ENCODE measurements at places on chromosomes 13 and 19. TPM values are rescaled to one million over a fixed set of nuclear protein-coding genes. Genes with fewer than 3 reads are reported as not detected.

DNA sequence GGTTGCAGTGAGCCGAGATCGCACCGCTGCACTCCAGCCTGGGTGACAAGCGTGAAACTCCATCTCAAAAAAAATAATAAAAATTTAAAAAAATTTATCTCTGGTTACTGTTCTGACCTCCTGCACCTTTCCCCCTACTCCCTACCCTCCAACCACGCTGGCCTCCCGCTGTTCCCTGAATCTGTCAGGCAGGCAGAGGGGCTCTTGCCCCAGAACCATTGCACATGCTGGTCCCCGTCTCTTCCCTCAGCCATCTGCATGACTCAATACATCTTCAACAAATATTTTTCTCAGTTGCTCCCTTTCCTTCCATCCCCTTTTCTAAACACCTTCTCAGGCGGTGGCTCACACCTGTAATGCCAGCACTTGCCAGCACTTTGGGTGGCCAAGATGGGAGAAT is 1.1 kb upstream of the FAM187B start:
- DNase-seq = no peak

GRCh38 chr19:4361152-4362046 is 18.0 kb downstream of the MPND start:
- peak; percentile 39 for DNase-seq

- no peak for DNase-seq
Observed at GRCh38 chr13:66339214-66339613, 890.9 kb downstream of the PCDH9 start.

SMAD9 gene
- total RNA-seq = 1.6 TPM

DNA sequence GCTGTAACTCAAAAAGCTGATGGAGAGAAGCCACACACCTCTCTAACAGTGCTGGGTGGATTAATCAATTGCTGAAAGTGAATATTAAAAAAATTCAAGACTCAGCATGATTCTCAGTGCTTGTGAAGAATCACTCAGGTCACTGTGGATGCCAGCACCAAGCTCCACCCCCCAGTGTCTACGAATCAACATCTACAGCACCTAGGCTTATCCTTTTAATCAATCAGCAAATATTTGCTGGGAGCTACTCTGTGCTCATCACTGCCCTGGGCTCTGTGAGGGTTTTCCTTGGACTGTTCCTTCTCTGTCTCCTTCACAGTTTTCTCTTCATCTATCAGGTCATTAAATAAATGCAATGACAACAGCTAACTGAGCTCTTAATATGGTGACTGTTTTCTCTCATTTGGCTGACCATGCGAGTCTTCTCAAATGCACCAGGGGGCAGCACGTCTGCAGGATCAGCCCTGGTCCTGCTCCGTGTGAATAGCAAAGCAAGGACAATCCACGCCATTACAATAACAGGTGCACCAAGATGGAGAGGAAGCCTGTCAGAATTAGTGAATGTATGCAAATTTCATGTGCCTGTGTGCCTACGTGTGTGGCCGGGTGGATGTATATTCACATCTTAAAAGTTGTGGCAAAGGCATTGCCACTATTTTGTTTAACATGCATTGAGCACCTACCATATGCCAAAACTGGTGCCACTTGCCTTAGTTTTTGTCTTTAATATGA is 14.6 kb upstream of the C13orf42 start:
- DNase-seq = peak; percentile 85

MED16 gene
- 14.4 TPM for total RNA-seq

MAST3 gene
- 2.1 TPM for total RNA-seq

DNA sequence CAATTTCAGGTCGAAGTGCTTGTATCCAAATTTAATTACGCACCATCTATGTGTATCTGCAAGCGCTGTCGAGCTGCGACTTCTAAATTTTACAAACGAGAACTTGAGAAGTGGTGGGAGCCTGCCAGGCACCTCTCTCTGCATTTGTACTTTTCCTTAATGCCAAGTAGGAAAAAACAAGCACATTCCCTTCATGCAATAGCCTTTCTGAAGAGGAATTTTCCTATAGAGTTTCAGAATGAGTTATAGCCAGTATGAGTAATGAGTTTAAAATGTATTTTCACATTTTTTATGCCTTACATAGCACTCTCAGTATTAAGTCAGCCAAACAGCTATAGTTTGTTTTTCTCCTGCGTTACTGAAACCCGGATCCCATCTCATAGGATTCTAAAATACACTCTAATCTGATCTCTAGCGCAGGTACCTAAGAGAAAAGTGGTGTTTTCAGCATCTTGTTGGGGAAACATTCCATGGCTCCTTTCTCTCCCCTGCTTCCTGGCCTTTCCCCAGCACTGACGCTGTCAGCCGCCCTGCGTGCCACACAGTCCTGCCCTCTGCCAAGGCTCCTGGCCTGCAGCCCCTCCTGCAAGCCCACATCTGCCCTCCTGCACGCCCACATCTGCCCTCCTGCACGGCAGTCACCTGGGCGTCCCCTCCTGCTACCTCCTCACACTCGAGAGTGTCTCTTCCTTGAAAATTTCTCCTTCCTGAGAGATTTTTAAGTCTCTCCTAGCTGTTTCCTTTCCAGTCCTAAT is 526.9 kb downstream of the MYO16 start:
- no peak for DNase-seq

GRCh38 chr13:29718694-29719093 is 123.2 kb upstream of the SLC7A1 start:
- no peak for DNase-seq

ADGRE2 gene
- 0.34 TPM for total RNA-seq

GRCh38 chr19:12606796-12607195 is 3.8 kb downstream of the ZNF490 start:
- no peak for DNase-seq

DNA sequence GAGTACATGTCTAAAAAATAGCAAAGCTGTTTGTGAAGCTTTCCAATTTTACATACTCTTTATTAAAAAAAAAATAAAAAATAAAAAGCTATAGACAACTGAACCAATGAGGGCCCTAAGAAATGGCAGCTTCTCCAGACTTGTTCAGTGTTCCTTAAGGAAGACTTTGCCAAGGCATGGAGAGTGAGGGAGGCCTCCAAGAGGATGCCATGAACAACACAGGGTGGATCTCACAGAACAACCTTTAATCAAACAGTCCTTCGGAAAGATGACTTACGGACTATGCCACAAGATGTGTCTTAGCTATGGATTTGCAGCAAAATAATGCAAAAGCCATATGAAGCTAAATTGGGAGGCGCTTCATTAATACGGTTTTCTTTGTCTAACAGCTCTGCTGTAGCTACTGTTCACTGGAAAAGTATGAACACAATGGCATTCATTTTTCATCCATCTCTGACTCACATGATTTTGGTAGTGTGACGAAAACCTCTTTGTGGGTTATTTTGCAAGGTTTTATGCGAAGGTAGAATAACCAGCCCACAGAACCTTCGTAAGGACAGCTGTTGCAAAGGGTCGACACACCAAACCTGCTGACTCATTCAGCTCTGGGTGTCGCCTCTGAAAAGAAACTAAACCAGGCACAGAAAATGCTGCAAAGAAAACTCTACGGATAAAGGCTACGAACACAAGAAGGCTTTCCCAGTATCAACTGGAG is 27.7 kb downstream of the EFNB2 start:
- DNase-seq = peak; percentile 24

- no peak for DNase-seq
Observed at GRCh38 chr13:75788481-75788981, 152.4 kb downstream of the LMO7 start.

DNA sequence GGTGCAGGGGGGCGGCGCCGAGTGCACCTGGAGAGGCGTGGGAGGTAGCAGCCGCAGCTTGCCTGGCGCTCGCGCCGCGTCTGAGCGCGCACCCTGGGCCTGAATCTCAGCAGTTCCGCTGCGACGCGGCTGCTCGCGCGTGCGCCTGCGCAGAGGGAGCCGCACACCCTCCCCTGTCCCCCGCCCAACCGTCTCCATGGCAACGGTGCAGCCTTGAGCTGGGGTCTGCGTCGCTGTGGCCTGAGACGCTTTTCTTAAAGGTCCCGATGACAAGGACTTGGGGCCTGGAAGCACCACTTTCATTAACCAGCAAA is at the start of gene PNMA8B:
TSS of gene PNMA8B (minus strand) at position 82 of the 314 bp plus-strand sequence. CDS start 402 bp downstream, outside the sequence.
- peak; percentile 100 for DNase-seq

KIR2DL4 gene
- total RNA-seq = not detected

GRCh38 chr19:45781214-45782161 is 802 bp downstream of the DMPK start:
- DNase-seq = no peak

GRCh38 chr13:88085036-88085435 is 413.9 kb downstream of the SLITRK5 start:
- no peak for DNase-seq
